ENCODE measurements at places on chromosomes 6 and 20. TPM values are rescaled to one million over a fixed set of nuclear protein-coding genes. Genes with fewer than 3 reads are reported as not detected.

Gene LCA5
- total RNA-seq, result not detected

Gene OR2H1
- total RNA-seq, result not detected

Gene GTSF1L
- not detected for total RNA-seq

Gene MCHR2
- total RNA-seq, result not detected

Gene VGLL2
- not detected for total RNA-seq

Gene SLC22A23
- total RNA-seq, result 0.24 TPM

Gene EBF4
- not detected for total RNA-seq

Gene HLA-DQA1
- 3.4 TPM for total RNA-seq

Gene ZFP64
- total RNA-seq, result 10.5 TPM

Gene GPSM3
- total RNA-seq, result 216 TPM

DNA sequence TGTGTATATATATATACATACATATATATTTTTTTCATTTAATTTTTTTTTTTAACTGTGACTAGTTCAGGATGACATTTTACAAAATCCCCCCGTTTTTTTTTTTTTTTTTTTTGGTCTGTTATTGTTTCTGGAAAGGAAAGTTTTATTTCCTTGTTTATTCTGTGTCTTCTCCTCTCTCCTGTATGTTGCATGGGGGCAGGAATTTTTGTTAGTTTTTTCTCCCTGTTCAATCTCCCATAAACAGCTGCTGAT, 32.4 kb upstream of the TXLNB start:
- H3K27me3 ChIP-seq, result no peaks in the 10 kb centered on the region
- H3K4me1 ChIP-seq, result peaks cover 23% of the 10 kb centered on the region
- H3K36me3 ChIP-seq, result peaks cover 13% of the 10 kb centered on the region
- peak overlapping the region; percentile 99 for H3K27ac ChIP-seq

DNA sequence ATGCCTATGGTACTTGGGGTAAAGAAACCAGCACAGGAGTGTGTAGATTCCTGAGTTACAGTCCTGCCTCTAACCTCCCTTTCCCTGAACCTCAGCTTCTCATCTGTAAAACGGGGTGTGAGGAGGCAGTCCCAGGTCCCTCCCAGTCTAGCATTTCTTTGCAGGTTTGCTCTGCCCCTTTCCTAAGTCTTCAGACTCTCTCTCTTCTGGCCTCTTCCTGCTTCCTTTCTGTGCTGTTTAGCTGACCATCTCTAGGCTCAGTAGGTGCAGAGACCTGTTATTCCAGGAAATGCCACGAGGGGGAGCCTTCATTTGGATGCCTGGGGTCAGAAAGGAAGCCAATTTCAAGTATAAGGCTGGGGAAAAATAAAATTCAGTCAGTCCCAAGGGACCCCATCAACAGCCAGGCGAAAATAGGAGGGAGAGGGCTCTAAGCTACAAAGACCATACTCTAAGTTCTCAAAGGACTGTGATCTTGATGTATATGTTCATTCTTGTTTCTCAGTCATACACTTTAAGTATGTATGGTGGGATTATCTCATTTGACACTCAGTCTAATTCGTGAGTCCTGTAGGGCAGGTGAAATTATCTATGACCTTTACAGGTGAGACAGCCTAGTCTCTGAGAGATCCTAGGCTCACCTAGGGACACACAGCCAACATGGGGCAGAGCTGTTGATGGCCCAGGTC, 89.1 kb downstream of the NCR2 start:
- H3K4me1 ChIP-seq, result peaks cover 9% of the 10 kb centered on the region
- no peak overlapping the region for H3K4me3 ChIP-seq
- no peak overlapping the region for H3K27ac ChIP-seq
- H3K36me3 ChIP-seq, result no peaks in the 10 kb centered on the region
- DNase-seq, result peak; percentile 86

- peaks cover 10% of the 10 kb centered on the region for H3K4me1 ChIP-seq
- H3K27ac ChIP-seq, result no peak overlapping the region
- no peaks in the 10 kb centered on the region for H3K36me3 ChIP-seq
- no peak overlapping the region for H3K4me3 ChIP-seq
- DNase-seq, result no peak
These were observed 826.2 kb upstream of the FLRT3 start for GRCh38 chr20:15163632-15164031.

DNA sequence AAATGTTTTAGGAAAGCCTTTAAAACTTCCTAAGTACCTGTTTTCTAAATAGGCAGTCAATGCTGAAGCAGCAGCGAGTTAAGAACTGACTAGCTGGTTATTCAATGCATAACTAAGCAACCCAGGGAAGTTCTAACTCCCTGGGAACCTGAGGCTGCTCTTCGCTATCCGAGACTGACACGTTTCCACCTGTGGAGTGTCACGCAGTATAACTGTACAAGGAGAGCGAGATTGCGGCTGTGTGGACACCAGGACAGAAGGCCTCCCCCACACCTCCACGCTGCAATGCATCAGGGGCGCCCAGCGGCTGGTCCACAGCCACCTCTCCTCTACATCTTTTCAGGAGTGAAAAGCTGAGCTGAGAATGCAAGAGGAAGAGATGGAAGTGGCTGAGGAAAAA, 8.0 kb downstream of the PXDC1 start:
- H3K4me3 ChIP-seq, result no peak overlapping the region
- H3K4me1 ChIP-seq, result peaks cover 13% of the 10 kb centered on the region
- no peaks in the 10 kb centered on the region for H3K36me3 ChIP-seq
- no peak for DNase-seq

DNA sequence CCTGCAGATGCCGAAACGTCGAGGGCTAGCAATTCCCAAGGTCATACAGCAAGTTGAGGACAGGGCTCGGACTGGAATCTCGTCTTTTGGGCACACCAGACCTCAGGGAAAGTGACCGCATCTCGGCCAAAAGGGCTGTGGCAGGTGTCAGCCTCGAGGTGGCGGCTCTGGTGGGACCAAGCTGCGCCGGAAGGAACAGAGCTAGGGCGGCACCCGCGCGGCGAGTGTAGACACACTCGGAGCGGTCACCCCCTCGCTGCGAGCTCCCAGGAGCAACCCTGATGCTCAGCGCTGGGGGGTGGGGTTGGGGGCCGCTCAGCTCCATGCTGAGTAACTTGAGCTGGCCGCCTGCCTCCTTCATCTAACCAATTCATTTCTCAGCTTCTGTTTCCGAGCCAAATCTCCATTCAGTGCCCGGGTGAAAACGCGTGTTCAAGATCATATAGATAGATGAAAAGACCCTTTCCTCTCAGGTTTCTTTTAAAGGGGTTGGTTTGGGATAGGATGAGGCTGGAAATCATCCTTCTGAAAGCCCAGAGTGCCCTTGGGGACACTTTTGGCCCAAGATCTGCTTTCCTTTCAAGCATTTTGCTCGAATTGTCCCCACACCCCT, 2.2 kb upstream of the TUBB2B start:
- H3K27ac ChIP-seq, result no peak overlapping the region
- peak overlapping the region; percentile 53 for H3K4me3 ChIP-seq
- H3K27me3 ChIP-seq, result peaks cover 81% of the 10 kb centered on the region
- H3K36me3 ChIP-seq, result no peaks in the 10 kb centered on the region

GRCh38 chr6:106114492-106114891, 28.4 kb downstream of the PRDM1 start:
- DNase-seq, result peak; percentile 64
- peaks cover 87% of the 10 kb centered on the region for H3K4me1 ChIP-seq
- H3K27ac ChIP-seq, result peak overlapping the region; percentile 83
- H3K4me3 ChIP-seq, result peak overlapping the region; percentile 48
- peaks cover 2% of the 10 kb centered on the region for H3K27me3 ChIP-seq

GRCh38 chr20:61045876-61046585, 206.0 kb upstream of the CDH4 start:
- no peaks in the 10 kb centered on the region for H3K27me3 ChIP-seq
- DNase-seq, result no peak
- H3K36me3 ChIP-seq, result no peaks in the 10 kb centered on the region
- H3K27ac ChIP-seq, result no peak overlapping the region
- H3K4me3 ChIP-seq, result no peak overlapping the region
- H3K4me1 ChIP-seq, result no peaks in the 10 kb centered on the region

DNA sequence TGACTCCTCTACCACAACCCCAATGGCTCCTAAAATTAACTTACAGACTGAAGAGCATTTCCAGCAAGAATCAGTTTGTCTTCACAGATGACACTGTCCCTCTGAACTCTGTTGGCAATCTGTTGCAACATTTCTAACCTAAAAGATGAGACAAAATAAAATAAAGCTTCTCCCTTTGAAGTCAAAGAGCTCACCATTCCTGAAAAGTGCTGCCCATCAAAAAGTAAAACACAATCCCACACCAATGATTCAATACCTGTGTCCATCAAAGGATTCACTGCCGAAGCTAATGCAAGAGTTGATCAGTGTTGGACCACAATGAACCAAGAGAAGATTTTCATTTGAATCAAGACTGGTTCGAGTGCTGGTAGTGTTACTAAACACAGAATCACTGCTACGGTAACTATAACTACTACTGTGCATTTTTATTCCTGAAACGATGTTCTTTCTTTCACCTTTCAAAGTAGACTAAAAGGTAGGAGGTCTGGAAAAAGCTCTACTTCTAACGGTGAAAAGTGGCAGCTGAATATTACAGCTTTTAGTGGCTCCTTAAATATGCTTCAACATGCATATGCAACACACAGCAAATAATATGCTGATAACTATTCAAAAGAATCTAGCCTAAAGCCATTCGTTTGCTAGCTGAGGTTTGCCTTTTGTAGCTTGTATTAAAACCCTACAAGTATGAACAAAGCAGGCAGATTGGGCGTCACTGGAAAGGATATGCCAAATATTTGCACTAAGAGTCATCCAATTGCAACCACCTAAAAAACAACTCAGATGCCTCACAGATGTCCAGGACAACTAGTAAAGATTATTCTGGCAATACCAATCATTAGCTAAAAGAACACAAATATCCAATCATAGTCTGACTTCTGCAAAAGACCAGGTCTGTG, at the start of gene DST:
Gene DST (minus strand): TSS at position 524 of the 896 bp plus-strand sequence.
- no peak within 1 kb of the TSS for H3K27ac ChIP-seq
- H3K27me3 ChIP-seq, result peaks cover 1% of the 10 kb centered on the region

GRCh38 chr6:77415706-77416105, 47.6 kb downstream of the HTR1B start:
- DNase-seq, result no peak
- H3K4me1 ChIP-seq, result no peaks in the 10 kb centered on the region
- no peaks in the 10 kb centered on the region for H3K27me3 ChIP-seq
- H3K4me3 ChIP-seq, result no peak overlapping the region
- no peak overlapping the region for H3K27ac ChIP-seq

GRCh38 chr20:58722877-58723627, 30.5 kb downstream of the NPEPL1 start:
- H3K4me3 ChIP-seq, result no peak overlapping the region
- no peaks in the 10 kb centered on the region for H3K36me3 ChIP-seq
- H3K4me1 ChIP-seq, result no peaks in the 10 kb centered on the region
- no peak overlapping the region for H3K27ac ChIP-seq
- peaks cover 41% of the 10 kb centered on the region for H3K27me3 ChIP-seq

Data from activated CD8-positive, alpha-beta T cell treated with anti-CD3 and anti-CD28 coated beads, Interleukin-2, amount 10 ng/mL, durations not matched to agents 7 days and 5 days (primary cell).